ENCODE measurements at places on chromosomes 7 and 10. TPM values are rescaled to one million over a fixed set of nuclear protein-coding genes. Genes with fewer than 3 reads are reported as not detected.

GRCh38 chr7:25311346-25311745 is 83.1 kb upstream of the NPVF start:
- H3K4me1 ChIP-seq: peaks cover 1% of the 10 kb centered on the region
- H3K36me3 ChIP-seq: no peaks in the 10 kb centered on the region
- H3K27me3 ChIP-seq: peaks cover 4% of the 10 kb centered on the region
- DNase-seq: no peak
- H3K4me3 ChIP-seq: no peak overlapping the region

GRCh38 chr7:137606061-137606674 is 240.6 kb downstream of the DGKI start:
- H3K36me3 ChIP-seq: no peaks in the 10 kb centered on the region
- H3K27ac ChIP-seq: no peak overlapping the region
- H3K4me3 ChIP-seq: no peak overlapping the region
- H3K4me1 ChIP-seq: no peaks in the 10 kb centered on the region
- no peak for DNase-seq
- peaks cover 22% of the 10 kb centered on the region for H3K27me3 ChIP-seq

CYP3A4 gene
- not detected for total RNA-seq

GRCh38 chr10:132910901-132911785 is 31.2 kb downstream of the CFAP46 start:
- H3K27me3 ChIP-seq: no peaks in the 10 kb centered on the region
- no peak overlapping the region for H3K27ac ChIP-seq
- no peak for DNase-seq
- no peaks in the 10 kb centered on the region for H3K4me1 ChIP-seq

DNA sequence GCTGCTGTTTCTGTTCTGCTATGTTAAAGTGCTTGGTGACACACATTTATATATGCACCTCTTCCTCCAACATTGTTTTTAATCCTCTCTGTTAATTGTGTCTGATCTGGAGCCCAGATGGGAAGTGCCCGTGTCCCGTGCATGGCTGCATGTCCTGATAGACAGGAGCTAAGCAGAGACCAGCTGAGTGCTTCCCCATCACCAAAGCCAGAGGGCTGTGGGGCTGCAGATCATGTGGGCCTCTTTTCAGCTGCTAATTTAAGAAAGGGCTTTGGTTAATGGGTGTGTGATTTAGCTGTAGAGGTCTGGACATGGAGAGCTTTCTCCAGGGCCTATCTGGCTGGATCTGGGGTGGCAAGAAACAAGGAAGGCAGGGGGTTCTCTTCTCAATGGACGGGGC is 96.5 kb upstream of the NPS start:
- H3K4me1 ChIP-seq: no peaks in the 10 kb centered on the region
- no peak overlapping the region for H3K27ac ChIP-seq
- no peak for DNase-seq
- no peaks in the 10 kb centered on the region for H3K27me3 ChIP-seq
- H3K36me3 ChIP-seq: no peaks in the 10 kb centered on the region

- H3K4me1 ChIP-seq: no peaks in the 10 kb centered on the region
- no peak overlapping the region for H3K27ac ChIP-seq
- no peak for DNase-seq
- H3K4me3 ChIP-seq: no peak overlapping the region
- no peaks in the 10 kb centered on the region for H3K36me3 ChIP-seq
Measured at GRCh38 chr7:106823631-106824030, 41.5 kb upstream of the PIK3CG start.

GRCh38 chr10:25683344-25683743 is 250.7 kb upstream of the MYO3A start:
- H3K4me3 ChIP-seq: no peak overlapping the region
- no peaks in the 10 kb centered on the region for H3K4me1 ChIP-seq
- H3K27ac ChIP-seq: no peak overlapping the region

NPY gene
- not detected for total RNA-seq

GRCh38 chr7:7228472-7228871 is 46.1 kb downstream of the C1GALT1 start:
- no peaks in the 10 kb centered on the region for H3K27me3 ChIP-seq
- no peak overlapping the region for H3K4me3 ChIP-seq
- H3K27ac ChIP-seq: peak overlapping the region; percentile 15
- H3K36me3 ChIP-seq: peaks cover 64% of the 10 kb centered on the region
- H3K4me1 ChIP-seq: peaks cover 8% of the 10 kb centered on the region
- DNase-seq: no peak

GRCh38 chr7:132102942-132103341 is 473.3 kb downstream of the PLXNA4 start:
- H3K36me3 ChIP-seq: no peaks in the 10 kb centered on the region
- H3K4me1 ChIP-seq: no peaks in the 10 kb centered on the region
- no peak overlapping the region for H3K27ac ChIP-seq
- no peak overlapping the region for H3K4me3 ChIP-seq

GRCh38 chr10:102752934-102753664 is 9.4 kb downstream of the WBP1L start:
- no peak overlapping the region for H3K27ac ChIP-seq
- DNase-seq: no peak
- H3K4me1 ChIP-seq: peaks cover 27% of the 10 kb centered on the region
- no peaks in the 10 kb centered on the region for H3K27me3 ChIP-seq

- peaks cover 38% of the 10 kb centered on the region for H3K27me3 ChIP-seq
- DNase-seq: no peak
- no peak overlapping the region for H3K27ac ChIP-seq
- no peaks in the 10 kb centered on the region for H3K36me3 ChIP-seq
Measured at GRCh38 chr10:97079448-97079847, 106.3 kb downstream of the SLIT1 start.

NUPR2 gene
- total RNA-seq: not detected

PILRA gene
- 1.3 TPM for total RNA-seq

FHIP2A gene
- 33.5 TPM for total RNA-seq

PKD1L1 gene
- total RNA-seq: 0.19 TPM

DNA sequence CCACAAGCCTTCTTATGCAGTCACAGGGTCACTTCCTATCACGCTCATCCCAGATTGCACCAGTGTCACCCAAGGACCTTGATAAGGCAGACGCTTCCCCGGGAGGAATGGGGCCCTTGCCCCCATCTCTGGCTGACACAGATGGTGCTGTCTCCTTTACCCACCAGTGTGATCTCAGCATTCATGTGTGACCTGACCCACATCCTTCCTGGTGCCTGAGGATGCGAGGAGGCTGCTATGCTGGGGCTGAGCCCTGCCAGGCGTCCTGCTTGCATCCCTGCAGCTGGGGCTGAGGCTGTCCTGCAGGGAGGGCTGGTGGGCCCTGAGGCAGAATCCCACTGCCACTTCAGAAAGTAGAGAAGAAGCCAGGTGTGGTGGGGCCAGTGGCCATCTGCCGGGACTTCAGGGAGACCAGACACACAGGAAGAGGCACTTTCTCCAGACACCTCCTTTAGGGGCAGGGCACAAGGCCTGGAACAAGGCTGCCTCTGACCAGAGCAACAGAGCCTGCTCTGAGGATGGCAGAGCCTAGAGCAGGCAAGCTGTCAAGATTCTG is 35.3 kb downstream of the RASGEF1A start:
- DNase-seq: peak; percentile 83
- H3K27me3 ChIP-seq: peaks cover 7% of the 10 kb centered on the region
- no peak overlapping the region for H3K4me3 ChIP-seq
- peaks cover 45% of the 10 kb centered on the region for H3K4me1 ChIP-seq
- H3K36me3 ChIP-seq: no peaks in the 10 kb centered on the region

All from activated CD8-positive, alpha-beta memory T cell treated with anti-CD3 and anti-CD28 coated beads, Interleukin-2, amount 10 ng/mL, durations not matched to agents 7 days and 5 days (primary cell).